ENCODE measurements at places on chromosomes 11 and 22.

- DNase-seq = no peak
Measured at GRCh38 chr11:46129133-46129532, 7.9 kb upstream of the PHF21A start.

- no peak for DNase-seq
Measured at GRCh38 chr22:49582181-49582580, 245.5 kb downstream of the BRD1 start.

DNA sequence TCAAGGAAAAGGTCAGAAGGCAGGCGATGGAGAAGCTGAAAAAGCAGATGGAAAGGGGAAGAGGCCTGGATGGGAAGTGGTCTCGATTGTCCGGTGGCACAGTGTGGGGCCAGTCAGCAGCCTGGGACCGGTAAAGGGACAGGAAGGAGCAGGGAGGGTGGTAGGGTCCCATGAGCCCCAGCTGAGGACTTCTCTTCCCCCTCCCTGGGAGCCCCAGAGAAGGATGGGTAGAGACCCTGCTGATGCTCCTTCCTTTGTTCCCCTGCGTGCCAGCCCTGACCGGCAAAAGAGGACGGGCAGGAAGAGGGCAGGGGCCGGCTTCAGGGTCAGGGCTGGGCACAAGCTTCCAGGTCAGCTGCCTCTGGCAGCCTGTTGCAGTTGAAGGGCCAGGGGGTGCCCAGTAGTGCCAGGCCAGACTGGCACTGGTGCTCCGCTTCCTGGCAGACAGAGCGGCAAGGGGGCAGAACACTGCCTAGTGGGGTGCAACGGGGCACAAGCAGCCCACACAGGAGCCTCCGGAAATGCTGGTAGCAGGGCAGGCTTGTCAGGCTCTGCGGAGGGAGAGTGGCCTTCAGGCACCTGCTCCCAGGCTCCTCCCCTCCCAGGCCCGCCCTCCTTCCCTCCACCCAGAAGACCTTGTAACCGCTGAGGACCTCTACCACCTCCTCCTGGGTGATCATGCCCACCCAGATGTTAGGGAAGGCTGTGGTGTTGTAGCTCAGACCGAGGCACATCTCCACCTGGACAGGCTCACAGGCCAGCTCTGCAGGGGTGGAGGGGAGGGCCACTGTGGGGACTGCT is 739 bp upstream of the C1QTNF5 start:
- no peak for DNase-seq

DNA sequence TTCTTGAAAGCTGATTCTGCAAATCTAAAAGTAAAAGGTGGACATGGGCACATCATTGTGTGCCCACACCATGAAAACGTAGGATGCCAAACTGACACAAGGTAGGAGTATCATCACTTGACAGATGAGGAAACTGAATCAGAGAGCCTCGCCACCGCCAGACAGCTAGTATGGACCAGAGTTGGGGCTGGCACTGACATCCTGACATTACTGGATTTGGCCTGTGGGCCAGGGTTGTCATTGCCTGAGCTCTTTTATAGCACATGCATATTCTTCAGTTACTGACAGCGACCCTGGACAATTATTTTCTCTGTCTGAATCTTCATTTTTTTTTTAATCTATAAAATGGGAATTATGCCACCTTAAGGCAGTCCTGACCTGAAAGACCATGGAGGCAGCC is 16.5 kb downstream of the USP35 start:
- DNase-seq = no peak

- DNase-seq = no peak
Measured at GRCh38 chr11:17640493-17641164, 78.7 kb upstream of the MYOD1 start.

DNA sequence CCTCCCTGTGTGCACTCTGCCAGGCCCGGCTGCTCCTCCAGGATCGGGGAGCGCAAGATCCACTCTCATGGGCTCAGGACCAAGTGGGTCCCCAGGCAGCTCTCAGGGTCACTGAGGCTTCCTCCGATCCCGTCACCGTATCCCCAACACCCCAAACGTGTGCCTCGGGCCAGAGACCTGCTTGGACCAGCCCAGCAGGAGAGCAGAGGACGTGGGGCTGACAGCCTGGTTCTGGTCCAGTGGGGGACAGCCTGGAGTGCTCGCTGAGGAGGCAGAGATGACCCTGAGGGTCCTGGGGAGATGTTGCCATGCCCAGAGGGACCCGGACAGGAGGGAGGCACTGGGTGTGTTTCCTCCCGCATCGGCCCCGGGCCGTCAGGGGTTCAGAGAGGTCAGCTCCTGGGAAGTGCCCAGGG is 1402.6 kb downstream of the BRD1 start:
- no peak for DNase-seq

DNA sequence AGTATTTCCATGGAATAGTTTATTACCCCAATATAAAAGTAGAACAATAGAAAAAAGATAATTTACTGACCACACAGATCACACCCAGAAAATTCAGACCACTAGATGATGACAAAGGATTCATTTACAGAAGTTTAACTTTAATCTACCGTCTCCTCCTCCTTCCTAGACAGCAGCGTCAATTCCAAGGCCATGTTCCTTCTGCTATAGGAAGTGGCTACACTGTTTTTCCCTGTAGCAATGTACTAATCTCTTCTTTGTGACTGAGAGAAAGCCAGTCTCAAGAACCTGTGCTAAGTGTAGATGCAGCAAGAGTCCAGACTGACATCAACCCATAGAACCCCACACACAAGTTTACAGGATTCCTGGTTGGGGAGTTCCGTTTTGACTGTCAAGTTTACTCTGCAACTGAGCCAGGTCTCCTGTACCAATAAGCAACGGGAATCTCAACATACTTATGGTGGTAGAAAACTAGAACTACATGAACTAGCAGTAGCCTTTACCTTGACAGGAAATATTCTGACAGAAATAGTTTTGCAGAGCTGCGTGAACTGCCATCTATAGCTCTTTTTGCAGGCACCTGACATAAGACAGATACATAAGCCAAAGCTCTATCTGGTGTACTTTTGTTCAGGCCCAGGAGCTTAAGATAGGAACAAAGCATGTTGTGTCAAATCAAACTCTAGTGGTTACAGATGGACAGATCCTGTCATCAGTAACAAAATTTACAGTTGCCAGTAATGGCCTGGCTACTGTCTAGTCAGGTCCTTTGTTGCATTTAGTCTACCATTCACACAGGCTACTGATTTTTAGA is 42.9 kb downstream of the MRTFA start:
- no peak for DNase-seq

GRCh38 chr22:27734066-27734465 is 67.5 kb downstream of the MN1 start:
- DNase-seq = no peak

GRCh38 chr22:48070760-48071159 is 1308.3 kb downstream of the TBC1D22A start:
- DNase-seq = no peak

DNA sequence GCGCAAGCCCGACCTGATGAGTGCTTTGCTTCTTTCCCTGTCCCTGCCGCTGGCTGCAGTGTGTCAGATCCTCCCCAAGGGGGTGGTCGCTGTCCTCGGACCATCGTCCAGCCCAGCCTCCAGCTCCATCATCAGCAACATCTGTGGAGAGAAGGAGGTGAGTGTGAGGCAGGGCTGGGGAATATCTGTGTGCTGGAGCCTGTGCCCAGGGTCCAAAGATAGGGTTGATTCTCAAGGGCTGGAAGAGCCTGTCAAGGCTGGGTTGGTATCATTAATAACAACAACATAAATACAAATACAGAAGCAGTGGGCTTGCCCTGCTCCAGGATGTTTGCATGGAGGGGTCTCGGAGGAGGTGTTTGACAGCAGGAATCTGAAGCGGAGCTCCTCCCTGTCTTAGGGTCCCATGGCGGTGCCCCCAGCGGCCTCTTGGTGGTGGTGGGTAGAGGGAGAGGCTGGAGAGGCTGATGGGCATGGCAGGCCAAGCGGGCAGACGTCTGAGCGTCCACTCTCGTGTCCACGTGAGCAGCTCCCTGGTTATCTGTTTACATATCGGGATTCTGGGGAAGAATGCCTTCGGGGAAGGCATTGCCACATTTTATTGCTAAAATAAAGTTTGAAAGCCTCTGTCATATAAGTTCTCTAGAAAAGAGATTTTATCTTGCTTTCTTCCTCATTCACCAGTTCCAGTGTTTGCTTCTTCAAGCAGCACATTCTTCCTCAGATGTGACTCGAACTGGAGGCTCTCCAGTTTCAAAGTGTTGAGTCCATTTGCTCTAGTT is 208.4 kb upstream of the TBCEL start:
- no peak for DNase-seq

- DNase-seq = no peak
Measured at GRCh38 chr11:127412722-127413380, 412.3 kb upstream of the KIRREL3 start.

- no peak for DNase-seq
Measured at GRCh38 chr11:126176853-126177470, 34.5 kb downstream of the RPUSD4 start.

GRCh38 chr11:61718621-61719302 is 33.7 kb upstream of the MYRF start:
- DNase-seq = no peak

DNA sequence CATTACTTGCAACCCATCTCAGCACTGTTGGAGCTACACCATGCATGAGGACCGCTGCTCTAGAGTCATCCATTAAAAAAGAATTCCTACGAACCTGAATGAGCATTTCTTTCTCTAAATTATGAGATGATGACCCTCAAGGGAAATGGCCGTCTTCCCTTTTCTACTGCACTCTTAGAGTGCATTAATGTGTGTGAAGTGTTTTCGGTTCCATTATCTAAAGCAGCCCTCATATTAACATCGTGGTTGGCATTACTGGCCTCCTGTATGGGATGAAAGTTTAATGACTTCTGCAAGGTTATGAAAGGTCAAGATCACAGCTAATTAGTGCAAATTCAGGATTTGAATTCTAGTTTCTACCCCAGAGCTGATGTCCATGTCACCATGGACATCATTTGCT is 16.7 kb downstream of the CD44 start:
- DNase-seq = no peak

DNA sequence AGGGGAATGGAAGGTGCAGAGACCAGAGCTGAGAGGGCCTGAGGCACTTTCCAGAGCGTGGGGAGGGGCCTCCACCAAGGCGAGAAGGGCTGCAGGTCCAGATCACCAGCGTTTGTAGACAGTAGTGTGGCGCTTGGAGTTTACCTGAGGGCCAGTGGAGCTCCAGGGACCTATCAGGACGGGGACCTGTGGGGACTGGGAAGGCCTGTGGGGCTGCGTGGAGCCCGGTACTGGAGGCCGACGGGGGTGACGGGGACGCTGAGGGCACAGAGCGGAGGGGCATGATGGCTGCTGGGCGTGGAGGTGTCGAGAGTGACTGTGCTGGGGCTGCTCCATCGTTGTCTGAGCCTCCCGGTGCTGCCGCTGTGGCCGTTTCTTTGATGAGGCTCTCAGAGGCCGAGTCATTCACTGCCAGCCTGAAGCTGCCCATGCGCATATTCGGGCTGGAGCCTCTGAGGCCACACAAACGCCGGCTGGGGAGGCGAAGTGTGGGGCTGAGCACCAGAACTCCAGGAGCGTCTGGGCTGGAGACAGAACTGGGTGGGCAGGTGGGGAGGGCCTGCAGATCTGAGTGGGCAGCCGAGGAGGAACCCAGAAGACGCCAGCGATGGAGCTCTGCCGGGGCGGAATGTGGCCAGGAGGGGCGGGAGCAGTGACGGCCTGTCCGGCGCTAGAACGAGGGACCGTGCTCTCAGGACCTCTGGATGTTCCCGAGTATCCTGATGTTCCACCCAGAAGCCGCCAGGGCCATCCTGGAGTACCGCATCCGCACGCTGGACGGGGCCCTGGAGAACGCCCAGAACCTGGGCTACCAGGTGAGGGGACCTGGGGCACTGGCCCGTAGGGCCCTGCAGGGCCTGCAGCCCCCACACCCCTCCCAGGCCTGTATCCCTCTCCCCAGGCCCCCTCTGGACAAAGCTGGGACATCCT is 2.6 kb downstream of the PGGHG start:
- DNase-seq = no peak

- no peak for DNase-seq
Measured at GRCh38 chr11:34609187-34609751, 11.6 kb upstream of the EHF start.

GRCh38 chr11:73862986-73863385 is 13.7 kb downstream of the COA4 start:
- no peak for DNase-seq

Measured in T-helper 2 cell (primary cell).